ENCODE measurements at places on chromosomes 4 and X.

- no peak for DNase-seq
Measured at GRCh38 chrX:139518475-139518874, 12.1 kb upstream of the F9 start.

DNA sequence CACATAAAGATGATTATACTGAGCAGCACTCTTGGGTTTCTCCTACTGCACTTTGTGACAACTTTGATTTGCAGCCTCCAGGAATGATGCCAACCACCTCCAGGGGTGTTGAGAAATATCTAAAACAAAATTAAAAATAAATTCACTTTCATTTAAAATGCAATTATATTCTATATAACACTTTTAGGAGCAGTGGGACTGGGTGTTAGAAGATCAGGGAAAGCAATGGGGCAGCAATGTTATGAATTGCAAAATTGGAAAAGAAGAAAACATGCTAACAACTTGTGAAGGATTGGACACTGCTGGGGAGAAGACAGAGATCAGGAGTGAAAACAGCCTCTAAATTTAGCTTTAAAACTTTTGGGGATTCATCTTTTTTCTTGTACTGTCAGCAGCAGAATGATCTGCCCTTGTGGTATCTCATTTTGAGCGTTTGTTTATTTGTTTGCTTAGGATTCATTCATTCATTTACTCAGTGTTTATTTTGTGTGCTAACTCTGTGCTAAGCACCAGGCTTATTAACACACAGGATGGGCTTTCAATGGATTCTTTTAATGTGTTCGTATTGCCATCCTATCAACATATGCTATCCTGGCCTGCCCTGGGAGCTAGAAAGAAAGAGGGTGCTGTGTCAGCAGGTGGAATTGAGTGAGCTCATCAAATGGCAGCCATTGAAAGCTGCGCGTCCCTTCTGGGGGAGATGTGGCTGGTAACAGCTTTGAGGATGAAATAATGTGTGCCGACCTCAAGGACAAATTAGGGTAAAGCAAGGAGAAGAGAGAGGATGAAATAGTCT, 96.5 kb downstream of the FRMPD4 start:
- no peak for DNase-seq

- DNase-seq, result peak; percentile 31
Measured at GRCh38 chr4:112201915-112202505, 29.6 kb upstream of the AP1AR start.

DNA sequence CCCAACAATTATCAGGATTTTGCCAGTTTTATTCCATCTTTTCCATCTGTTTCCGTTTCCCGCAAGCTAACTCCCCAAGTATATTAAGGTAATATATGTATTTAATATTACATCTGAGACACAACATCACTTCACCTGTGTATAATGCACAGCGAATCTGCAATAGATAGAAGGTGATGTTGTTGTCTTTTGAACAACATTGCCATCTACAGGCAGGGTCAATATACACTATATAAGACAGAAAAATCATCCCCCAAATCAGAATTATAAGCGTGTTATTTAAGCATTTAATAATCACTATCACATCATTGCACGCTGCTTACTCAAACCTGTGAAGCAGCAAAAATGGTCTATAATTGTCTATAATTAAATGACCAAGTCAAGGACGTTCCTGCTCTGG, 1115.5 kb downstream of the NLGN4X start:
- no peak for DNase-seq

DNA sequence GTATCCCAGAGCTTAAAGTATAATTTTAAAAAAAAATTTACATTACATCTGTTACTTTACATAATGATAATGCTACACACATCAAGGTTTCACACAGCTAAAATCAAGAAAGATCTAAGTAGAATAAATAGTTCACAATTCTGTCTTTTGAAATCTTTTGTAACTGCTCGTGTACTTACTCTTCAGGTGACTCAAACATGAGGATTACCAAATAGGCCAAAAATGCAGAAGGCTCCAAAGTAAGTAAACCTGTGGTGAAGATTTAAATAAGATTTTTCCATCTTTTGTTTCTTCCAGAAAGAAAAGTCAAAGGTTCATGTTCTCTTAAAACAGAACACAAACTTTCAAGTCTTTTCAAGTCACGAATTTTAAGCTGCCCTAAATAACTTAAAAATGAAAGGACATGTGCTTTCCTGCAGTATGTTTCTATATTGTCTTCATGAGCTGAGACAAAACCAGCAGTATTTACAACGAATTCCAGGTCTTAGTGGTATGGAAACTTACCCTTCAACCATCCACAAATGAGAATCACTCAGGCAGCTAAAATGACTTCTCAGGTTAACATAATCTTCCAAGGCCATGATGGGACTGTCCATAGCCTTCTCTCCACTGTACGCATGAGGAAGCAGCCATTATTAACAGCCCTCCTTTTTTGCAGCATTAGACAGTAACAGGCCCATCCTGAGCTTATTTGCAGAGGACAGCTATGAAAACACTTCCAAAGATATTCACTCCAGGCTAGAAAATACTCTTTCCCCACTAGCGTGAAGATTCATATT, 172.8 kb upstream of the EDNRA start:
- DNase-seq, result no peak
